ENCODE measurements at places on chromosomes 5 and 9. TPM values are rescaled to one million over a fixed set of nuclear protein-coding genes. Genes with fewer than 3 reads are reported as not detected.

The STRBP gene
- 46.2 TPM for total RNA-seq

GRCh38 chr5:135032695-135032998, 1.4 kb downstream of the PITX1 start:
- peaks cover 84% of the 10 kb centered on the region for H3K27me3 ChIP-seq
- H3K4me3 ChIP-seq, result peak overlapping the region; percentile 30
- no peak for DNase-seq
- peaks cover 37% of the 10 kb centered on the region for H3K4me1 ChIP-seq
- no peak overlapping the region for H3K27ac ChIP-seq
- H3K36me3 ChIP-seq, result peaks cover 3% of the 10 kb centered on the region

- DNase-seq, result no peak
- no peak overlapping the region for H3K4me3 ChIP-seq
- H3K4me1 ChIP-seq, result no peaks in the 10 kb centered on the region
Observed at GRCh38 chr5:124641154-124641792, 105.2 kb downstream of the ZNF608 start.

- H3K27ac ChIP-seq, result no peak overlapping the region
- no peaks in the 10 kb centered on the region for H3K27me3 ChIP-seq
- no peak for DNase-seq
- peaks cover 14% of the 10 kb centered on the region for H3K36me3 ChIP-seq
- peaks cover 66% of the 10 kb centered on the region for H3K4me1 ChIP-seq
- H3K4me3 ChIP-seq, result no peak overlapping the region
Observed at GRCh38 chr9:79695531-79696175, 123.9 kb downstream of the TLE4 start.

GRCh38 chr9:112020680-112021596, 124.3 kb downstream of the UGCG start:
- no peak overlapping the region for H3K4me3 ChIP-seq
- no peak overlapping the region for H3K27ac ChIP-seq
- peaks cover 10% of the 10 kb centered on the region for H3K4me1 ChIP-seq
- peaks cover 12% of the 10 kb centered on the region for H3K27me3 ChIP-seq

DNA sequence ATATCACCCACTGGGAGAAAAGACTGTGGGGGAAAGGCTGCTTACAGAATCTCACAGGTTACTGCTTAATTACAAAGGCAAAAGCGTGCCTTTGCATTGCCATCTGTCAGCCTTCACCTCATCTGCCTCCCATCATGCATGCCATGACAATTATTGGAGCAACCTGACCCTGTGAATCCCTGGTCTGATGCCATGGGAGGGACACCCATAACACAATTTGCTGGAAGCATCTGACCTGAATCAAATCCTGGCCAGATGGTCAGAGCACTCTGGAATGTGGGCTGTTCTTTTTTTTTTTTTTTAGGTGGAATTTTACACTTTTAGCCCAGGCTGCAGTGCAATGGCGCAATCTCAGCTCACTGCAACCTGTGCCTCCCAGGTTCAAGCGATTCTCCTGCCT, 11.6 kb upstream of the RETREG1 start:
- H3K36me3 ChIP-seq, result peaks cover 6% of the 10 kb centered on the region
- H3K4me3 ChIP-seq, result no peak overlapping the region
- no peak overlapping the region for H3K27ac ChIP-seq
- H3K27me3 ChIP-seq, result no peaks in the 10 kb centered on the region
- peaks cover 52% of the 10 kb centered on the region for H3K4me1 ChIP-seq
- no peak for DNase-seq

DNA sequence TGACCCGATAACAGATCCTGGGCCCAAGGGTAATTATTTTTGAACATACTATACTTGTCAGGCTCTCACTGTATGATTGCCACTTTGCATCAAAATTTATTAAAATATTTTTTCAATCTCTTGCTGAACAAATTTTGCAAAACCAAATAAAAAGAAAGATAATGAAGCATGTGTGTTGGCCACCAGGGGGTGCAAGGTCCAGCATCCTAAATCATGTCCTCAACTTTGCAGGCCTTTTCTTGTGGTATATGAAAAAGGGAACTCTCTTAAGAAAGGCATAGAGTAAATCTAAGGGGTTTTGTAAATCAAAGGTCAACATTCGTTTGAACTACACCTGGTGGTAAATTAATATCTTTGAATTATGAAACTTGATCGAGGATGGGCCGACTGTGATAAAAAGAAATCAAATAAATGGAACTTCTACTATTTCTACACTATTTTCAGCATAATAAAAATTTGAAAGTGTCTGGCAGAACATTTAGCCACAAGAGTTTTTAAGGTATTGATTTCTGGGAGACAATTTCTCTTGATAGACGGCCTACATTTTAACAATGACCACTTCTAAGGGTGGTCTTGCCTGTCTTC, 676.5 kb downstream of the DMRTA1 start:
- H3K27ac ChIP-seq, result no peak overlapping the region
- no peaks in the 10 kb centered on the region for H3K36me3 ChIP-seq
- H3K27me3 ChIP-seq, result no peaks in the 10 kb centered on the region
- H3K4me1 ChIP-seq, result no peaks in the 10 kb centered on the region

GRCh38 chr9:22100626-22101025, 91.5 kb upstream of the CDKN2B start:
- peaks cover 19% of the 10 kb centered on the region for H3K27me3 ChIP-seq
- H3K4me1 ChIP-seq, result peaks cover 16% of the 10 kb centered on the region
- peaks cover 2% of the 10 kb centered on the region for H3K36me3 ChIP-seq

DNA sequence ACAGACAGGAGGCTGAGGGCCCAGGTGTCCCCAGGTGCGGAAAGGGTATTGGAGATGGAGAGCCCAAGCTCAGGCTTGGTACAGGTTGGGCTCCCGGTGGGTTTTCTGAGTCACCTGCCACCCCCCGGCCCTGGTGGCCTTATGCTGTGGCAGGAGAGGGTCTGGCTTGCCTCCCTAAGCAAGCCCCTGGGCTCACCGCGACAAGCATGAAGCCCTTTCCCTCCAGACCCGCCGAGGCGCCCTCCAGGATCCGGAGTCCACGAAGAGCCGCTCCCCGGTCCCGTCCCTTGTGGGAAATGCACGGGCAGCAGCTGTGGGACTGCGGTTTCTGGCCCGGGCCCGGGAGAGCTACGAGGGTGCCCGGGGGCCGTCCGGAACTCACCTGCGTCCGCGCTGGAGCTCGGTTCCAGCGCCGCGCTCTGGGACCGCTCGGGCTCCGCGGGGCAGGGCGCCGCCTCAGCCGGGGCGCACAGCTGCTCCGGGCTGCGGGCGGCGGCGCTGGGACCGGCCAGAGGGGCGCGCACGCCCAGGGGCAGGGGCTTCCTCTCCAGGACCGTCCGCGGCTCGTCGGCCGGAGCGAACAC, 757 bp downstream of the SAPCD2 start:
- peaks cover 8% of the 10 kb centered on the region for H3K4me1 ChIP-seq
- no peak for DNase-seq
- H3K4me3 ChIP-seq, result peak overlapping the region; percentile 66

DNA sequence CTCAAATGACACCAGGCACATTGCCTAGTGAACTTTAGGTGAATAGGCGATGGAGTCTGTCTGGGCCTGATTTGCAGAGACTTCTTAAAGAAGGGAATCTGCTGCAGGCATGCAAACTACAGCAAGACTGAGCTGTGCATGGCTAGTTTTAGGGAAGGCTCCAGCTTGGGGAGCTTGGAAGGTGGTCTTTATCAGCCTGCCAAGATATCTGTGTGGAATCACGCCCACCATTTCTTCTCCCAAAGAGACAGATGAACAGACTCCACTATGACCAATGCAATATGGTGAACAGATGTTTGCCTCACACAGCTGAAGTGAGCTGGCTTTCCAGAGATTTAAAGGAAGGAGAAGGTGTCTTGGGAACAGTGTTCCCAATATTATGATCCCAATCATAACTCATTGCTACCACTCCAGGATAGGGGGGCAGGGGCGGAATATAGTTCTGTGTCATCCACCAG, 129.0 kb upstream of the HMHB1 start:
- H3K27ac ChIP-seq, result no peak overlapping the region
- H3K4me1 ChIP-seq, result peaks cover 18% of the 10 kb centered on the region
- no peaks in the 10 kb centered on the region for H3K36me3 ChIP-seq
- no peak overlapping the region for H3K4me3 ChIP-seq
- no peaks in the 10 kb centered on the region for H3K27me3 ChIP-seq
- no peak for DNase-seq

DNA sequence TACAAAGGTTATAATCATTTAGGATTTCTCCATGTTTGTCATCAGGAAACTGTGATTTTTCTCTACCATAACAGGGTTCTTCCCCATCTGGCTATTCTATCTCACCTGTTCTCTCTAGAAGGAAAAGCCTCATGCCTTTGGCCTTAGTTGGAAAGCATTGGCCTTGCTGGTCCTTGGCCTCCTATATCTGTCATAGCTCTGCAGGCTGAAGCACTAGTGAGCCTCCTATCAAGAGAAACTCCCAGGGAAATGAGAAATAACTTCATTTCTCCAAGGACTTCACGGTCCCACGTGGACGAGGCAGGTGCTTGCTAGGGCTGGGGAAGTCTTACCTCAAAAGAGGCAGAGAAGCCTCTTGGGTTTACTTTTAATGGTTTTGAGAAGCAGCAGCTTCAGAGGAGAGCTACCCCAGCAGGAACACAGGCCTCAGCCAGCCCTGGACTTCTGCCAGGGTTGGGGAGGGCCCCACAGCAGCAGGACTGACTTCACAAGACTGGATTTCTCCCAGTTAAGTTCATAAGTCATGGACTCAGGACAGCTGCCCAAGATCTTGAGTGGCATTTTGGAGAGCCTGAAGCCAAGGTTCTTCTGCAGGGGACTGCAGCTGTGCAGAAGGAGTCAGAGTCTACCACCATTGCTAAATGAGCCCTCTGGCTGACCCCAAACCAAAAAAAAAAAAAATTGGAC, 15.8 kb upstream of the PSAT1 start:
- DNase-seq, result no peak
- no peak overlapping the region for H3K27ac ChIP-seq
- H3K4me1 ChIP-seq, result peaks cover 14% of the 10 kb centered on the region
- no peaks in the 10 kb centered on the region for H3K27me3 ChIP-seq
- H3K4me3 ChIP-seq, result no peak overlapping the region

DNA sequence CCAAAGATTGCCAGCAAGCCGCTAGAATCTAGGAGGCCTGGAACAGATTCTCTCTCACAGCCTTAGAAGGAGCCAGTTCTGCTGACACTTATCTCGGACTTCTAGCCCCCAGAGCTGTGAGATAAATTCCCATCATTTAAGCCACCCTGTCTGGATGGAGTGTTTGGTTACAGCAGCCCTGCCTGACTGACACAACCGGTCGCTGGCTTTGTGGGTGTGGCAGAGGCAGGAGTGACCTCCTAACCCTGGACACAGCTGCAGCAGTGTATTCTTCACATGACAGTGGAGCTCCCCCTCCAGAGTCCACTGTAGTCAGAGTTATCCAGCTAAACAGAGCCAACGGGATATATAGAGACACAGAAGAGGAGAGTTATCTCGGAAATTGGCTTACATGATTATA, 21.2 kb upstream of the IL17B start:
- H3K4me1 ChIP-seq, result no peaks in the 10 kb centered on the region
- H3K36me3 ChIP-seq, result no peaks in the 10 kb centered on the region
- H3K27me3 ChIP-seq, result no peaks in the 10 kb centered on the region
- DNase-seq, result no peak
